ENCODE measurements at places on chromosomes 4 and X. TPM values are rescaled to one million over a fixed set of nuclear protein-coding genes. Genes with fewer than 3 reads are reported as not detected.

Gene OCRL
- 3.8 TPM for total RNA-seq

Gene MID1
- total RNA-seq, result 0.43 TPM

Gene ADGRA3
- total RNA-seq, result 10.8 TPM

Gene P2RY8
- total RNA-seq, result 19.8 TPM

- no peak for DNase-seq
These were observed 58.2 kb downstream of the NAA11 start for GRCh38 chr4:79267671-79268070.

DNA sequence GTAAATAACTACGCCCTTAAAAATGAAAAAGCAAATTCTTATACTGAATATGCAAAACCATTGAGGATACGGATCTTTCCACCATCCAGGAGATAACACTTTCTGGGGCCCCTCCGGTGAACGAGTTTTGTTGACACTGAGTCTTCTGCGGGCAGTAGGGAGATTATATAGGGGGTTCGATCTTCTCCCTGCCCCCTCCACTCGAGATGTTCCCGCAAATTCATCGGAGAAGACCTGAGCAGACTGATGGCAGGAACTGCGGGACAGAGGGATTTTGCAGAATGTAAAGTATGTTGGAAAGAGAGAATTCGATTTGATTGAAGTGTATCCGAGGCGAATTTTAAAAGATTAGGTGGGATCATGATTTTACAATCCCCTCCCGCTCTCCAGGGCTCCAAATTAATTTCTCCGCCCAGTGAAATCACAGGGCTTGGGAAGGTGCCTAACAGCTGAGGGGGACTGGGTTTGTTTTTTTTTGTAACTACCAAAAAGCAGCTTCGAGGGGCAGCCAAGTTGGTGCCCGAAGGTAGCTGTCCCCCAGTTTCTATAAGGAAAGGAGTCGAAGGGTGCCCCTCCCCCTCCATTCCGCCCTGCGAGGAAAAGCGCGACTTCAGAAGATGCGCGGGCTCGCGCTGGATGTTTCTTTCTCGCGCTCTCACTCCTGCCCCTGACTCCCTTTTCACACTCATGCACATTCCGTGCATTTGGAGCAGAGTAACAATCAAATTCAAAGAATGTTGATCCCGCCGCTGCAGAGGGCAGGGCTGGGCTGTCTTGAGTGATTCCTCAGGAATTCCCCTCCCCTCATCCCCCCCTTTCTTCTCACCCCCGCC lies 1.2 kb downstream of the TMEM255A start:
- DNase-seq, result peak; percentile 39

DNA sequence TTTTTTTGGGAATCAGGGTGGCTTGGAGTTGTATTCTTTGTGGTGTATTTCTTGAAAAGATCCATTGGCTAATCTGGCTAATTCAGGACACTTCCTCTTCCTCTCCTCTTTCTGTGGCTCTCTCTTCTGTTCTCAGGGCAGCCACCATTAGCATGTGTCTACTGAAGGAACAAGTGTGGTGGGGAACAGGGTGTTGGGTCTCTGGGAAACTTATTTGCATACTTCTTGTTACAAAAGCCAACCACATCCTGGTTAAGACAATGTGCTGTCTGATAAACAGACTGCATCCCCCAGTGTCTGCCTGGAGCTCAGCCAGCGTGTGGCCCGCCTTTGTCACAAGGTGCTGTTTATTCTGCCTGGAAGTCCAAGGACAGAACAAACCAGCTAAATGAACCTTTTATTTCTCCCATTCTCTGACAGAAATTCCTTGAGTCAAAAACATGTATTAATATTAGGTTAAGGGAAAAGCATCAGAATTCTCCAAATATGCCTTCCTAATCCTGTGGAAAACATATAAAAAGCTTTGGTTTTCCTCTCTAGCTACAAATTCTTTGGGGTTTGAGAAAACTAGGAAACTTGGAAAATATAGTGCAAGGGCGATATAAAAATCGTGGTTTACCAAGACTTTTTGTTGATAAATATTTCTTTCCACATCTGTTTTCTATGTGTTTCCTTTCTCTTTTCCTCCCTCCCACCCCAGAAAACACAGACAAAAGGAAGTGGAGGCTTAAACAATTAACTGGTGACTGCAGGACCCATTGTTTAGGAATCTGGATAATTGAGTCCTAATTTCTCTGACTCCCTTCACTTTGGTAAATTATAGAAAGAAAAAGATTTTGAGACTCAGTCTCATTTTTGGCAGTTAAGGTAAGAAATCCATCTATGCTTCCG lies 203.6 kb downstream of the SPRY1 start:
- DNase-seq, result peak; percentile 52

DNA sequence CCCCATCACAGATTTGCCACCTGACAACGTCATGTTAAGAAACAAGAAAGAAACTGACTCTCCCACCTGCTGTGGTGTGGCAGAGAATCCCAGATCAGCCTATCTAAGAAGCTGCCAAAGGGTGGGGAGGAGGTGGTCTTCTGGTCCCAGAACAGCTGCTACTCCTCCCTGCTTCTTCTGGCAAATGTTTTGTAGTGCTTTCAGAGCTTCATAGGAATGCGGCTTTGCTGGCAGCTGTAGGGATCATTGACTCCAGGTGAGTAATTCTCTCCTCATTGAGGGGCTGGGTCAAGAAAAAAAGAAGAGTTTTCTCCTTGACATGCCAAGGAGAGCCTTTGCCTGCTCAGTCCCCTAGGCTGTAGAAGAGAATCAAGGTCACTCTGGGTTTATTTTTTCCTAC lies 23.3 kb downstream of the NRK start:
- DNase-seq, result no peak

GRCh38 chr4:108372681-108373080 lies 203.9 kb upstream of the LEF1 start:
- DNase-seq, result peak; percentile 42

GRCh38 chr4:40232610-40233009 lies 35.8 kb downstream of the RHOH start:
- DNase-seq, result peak; percentile 43

- no peak for DNase-seq
These were observed 270.6 kb downstream of the BANK1 start for GRCh38 chr4:102061133-102061532.

DNA sequence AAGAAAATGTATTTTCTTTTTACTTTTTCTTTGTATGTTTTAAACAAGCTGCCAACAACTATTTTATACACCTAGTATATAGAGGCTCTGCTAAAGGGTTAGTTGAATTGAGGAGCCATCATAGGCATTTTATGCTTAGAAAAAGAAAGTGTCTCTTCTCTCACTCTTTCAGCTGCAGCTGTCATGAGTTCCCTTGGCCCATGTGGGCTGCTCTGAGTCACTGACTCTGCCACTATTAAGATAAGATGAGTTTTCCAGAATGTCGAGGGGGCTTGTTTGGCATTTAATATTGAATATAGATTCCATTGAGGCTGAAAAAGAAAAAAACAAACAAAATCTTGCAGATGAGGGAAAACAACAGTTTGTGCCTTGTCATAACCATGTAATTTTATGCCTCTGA lies 126.0 kb upstream of the PAQR3 start:
- DNase-seq, result no peak

GRCh38 chr4:76457885-76458284 lies 22.9 kb downstream of the SHROOM3 start:
- no peak for DNase-seq

GRCh38 chr4:102825261-102826091 lies 1.9 kb downstream of the UBE2D3 start:
- peak; percentile 54 for DNase-seq

- no peak for DNase-seq
These were observed 91.9 kb downstream of the SEL1L3 start for GRCh38 chr4:25770847-25771246.

DNA sequence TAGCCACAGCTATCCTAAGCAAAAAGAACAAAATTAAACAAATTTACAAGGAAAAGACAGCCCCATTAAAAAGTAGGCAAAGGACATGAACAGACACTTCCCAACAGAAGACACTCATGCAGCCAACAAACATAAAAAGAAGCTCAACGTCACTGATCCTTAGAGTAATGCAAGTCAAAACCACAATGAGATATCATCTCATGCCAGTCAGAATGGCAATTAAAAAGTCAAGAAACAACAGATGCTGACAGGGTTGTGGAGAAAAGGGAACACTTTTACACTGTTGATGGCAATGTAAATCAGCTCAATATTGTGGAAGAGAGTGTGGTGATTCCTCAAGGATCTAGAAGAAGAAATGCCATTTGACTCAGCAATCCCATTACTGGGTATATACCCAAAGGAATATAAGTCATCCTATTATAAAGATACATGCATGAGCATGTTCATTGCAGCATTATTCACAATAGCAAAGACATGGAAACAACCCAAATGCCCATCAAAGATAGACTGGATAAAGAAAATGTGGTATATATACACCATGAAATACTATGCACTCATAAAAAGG lies 163.0 kb upstream of the TET2 start:
- no peak for DNase-seq

- DNase-seq, result no peak
These were observed 184.2 kb downstream of the DHRSX start for GRCh38 chrX:2316534-2316933.

GRCh38 chrX:53494436-53494835 lies 60.3 kb upstream of the HSD17B10 start:
- no peak for DNase-seq

DNA sequence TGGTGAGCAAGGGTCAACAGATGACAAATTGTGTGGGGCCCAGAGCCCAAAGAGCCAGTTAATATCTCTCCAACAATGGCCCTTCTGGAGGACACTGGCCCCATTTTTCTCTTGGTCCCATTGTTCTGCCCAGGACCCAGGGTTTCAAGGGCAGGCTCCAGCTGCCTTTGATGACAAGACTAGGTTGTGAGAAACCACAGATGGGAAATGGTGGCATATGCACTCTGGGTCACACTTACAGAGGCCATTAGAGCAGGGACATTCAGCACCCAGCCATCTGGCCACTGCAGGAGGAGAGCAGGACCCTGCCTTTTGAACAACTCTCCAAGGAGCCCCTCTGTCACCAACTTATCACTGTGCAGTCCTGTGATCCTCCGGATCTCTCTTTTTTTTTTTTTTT lies 49.7 kb upstream of the KIAA1210 start:
- no peak for DNase-seq

DNA sequence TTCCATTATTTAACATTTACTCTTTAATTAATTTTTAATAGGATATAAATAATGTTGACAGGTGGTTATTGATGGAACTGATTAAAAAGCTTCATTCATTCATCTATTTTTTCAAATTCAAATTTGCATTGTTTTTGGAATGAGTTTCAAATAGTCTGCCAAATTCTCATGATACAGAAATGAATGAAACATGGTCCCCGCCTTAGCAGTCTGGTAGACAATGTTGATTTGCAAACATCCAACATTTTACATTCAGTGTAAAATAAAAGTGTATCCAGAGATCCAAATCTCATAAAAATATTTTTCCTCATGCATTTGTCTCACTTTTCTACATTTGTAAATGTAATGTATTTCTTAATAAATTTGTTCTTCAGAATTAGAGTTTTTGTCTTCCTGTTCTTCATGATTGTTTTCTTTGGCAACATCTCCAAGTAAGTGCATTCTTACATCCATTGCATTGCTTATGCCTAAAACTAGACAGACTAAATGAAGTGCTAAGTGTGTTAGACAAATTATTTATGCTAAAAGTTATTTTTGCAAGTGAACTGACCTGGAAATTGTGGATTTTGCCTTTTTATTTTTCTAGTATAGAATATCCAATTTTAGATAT lies 142.3 kb downstream of the PCDH18 start:
- DNase-seq, result no peak

GRCh38 chr4:174989791-174990190 lies 71.6 kb downstream of the ADAM29 start:
- DNase-seq, result no peak

DNA sequence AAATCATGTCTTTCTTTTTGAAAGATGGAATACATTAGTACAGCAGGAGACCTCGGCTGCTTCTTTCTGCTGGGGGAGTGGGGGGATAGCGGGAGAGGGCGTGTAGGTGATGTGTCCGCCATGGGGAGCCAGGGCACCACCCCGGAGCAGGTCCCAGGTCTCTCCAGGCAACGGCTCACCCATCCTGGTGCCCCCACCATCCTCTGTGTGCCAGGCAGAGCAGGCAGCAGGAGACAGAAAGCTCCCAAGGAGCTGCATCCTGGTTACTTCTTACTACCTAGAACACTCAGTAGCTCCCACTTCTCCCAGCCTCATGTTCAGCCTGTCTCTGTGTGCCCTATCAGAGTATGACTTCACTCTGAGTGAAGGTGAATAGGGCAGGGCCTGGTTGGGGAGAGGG lies 23.6 kb downstream of the TNIP2 start:
- DNase-seq, result no peak

DNA sequence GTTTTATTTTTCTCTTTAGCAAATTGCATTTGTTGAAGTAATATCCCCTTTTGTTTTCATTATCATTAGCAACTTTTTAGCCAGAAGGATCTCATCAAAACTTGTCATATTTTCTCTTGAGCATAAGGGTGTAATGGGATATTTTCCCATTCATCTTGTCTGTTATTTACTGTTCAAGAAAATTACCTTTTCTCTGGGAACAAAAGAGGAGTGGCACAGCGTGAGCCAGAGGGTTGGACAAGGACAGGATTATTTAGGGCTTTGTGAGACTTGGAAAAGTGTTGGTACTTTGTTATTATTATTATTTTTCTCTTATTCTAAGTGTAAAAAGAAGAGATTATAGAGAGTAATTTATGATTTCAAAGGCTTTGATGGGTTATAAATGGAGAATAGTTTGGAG lies 135.9 kb downstream of the PRKX start:
- no peak for DNase-seq

DNA sequence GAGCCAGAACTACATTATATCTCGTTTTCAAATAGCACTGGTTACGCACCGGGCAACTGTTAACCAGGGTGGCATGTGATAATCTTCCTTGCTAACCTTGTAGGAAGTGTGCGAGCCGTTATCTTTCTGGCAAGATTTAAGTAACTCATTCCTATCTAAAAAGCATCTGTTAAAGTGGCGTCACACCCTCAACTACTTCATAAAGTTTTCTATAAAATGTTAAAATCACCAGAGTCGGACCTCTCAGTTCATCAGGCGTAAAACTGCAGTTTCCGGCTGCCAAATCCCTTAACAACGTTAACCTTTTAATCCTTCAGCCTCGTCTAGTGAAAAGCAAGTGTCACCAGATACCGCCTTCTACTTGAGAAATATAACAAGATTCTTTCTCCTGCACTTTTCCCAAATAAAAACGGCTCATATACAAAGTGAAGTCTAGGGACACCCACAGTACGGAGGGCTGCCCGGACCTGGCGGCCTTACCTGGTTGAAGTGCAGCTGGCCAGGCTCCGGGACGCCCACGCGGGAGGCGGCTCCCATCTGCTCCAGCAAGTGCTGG lies 1.2 kb downstream of the SLC39A8 start:
- DNase-seq, result peak; percentile 86

All from activated CD4-positive, alpha-beta T cell treated with anti-CD3 and anti-CD28 coated beads for 36 hours (primary cell).